ENCODE measurements at places on chromosomes 16 and 17. TPM values are rescaled to one million over a fixed set of nuclear protein-coding genes. Genes with fewer than 3 reads are reported as not detected.

- no peak for DNase-seq
These were observed 137.5 kb downstream of the XYLT1 start for GRCh38 chr16:17333229-17333628.

GRCh38 chr16:804193-805048 lies 3.9 kb upstream of the GNG13 start:
- no peak for DNase-seq

DNA sequence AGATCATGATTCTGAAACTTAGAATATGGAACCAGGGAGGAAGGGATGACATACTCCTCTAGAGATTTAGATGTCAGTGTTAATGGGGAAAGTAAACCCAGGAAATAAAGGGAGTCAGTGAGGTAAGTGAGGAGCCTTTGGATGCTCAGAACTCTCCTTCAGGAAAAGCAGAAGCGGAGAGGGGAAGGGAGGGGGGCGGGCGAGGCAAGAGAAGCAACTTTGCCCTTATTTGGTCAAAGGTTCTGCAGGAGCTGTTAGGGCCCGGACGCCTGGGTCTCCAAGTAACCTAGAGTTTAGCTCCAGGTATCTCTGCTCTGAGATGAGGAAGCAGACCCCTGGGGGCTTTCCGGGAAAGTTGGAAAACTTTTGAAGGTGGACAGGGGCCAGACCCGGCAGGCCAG lies 1.3 kb downstream of the PFN1 start:
- no peak for DNase-seq

DNA sequence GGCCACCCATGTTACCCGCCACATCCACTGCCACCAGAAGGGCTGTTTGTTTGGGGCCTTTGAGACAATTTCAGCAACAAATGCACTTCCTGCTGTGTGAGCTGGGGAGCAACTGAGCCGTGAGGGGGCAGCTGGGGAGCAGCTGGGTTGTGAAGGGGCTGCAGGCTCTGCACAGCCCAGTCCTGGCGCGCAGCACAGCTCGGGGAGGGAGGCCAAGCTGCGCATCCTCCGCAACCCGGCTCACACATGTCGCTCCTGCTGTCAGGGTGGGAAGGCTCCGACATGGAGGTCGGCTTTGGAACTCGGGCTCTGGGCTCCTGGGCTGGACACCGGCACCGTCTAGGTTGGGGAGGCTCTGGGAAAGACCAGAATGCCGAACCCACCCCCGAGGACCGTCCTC lies 53.6 kb downstream of the CBFA2T3 start:
- no peak for DNase-seq

DNA sequence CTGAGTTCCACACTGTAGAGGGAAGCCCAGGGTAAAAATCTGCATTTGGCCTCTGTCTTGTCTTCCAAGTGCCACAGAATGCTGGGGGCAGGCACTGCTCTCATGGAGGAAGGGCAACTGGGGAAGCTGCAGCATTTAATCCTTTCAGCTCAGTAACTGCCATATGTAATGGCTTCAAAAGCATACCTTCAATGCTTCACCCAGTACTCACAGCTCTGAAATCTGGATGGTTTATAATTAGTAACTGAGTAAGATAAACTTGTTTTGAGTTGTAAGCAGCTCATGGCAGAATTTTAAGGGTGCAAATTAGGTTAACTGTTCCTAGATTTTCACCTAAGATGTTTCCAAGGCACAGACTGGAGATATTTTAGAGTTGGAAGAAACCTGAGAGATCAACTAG lies 24.5 kb downstream of the PMP22 start:
- DNase-seq, result no peak

DNA sequence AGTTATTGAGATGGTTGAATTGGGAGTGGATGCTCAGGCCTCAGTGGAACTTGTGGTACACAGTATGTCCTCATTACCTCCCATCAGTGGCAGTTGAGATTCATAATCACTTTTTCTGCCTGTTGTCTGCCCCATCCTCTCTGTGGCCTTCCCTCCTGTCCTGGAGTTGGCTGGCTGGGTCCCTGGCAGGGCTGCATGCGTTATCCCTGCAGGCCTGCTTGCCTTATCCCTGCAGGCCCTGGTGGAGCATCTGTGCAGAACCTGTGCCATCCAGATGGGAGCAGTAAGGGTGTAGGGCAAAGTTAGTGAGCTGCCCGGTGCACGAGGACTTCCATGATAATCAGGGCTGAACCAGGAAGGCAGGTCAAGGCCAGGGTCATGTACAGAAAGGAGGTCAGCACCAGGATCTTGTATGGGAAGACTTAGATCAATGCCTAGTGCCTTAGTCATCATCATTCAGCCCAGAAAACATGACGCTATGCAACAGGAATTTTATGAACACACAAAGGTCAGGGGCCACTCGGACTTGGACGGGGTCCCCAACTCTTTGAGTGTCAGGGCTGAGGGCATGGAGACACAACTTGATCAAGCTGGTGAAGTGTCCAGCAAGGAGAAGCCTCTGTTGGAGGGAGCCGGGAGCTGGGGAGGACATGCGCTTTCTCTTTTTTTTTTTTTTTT lies 47.2 kb downstream of the ABCC1 start:
- DNase-seq, result peak; percentile 15

DNA sequence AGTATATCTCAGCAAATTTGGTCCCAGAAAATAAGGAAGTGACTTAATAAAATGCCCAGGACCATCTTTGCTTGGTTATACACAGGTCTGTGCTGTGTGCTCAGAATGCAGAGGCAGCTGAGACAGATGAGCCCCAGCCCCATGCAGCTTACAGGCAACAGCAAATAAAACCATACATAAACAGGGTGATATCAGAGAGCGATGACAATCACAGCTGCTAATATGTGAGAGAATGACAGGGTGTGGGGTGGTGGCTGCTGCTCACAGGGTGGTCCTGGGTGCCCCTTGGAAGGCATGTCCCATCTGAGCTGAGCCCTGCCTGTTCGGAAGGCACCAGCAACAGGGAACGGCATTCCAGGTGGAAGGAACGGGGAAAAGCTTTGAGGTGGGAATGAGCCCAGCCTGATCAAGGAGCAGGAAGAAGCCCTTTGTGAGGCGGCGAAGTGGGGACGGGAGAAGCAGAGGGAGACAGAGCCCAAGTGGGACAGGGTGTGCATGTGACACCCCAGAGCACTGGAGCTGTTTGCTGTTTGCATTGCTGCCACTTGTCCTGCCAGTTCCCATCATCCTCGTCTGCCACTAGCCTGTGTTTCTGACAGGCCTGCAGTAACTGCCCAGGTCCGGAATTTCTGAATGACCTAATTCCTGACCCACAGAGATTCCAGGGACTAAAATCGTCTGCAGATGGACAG lies 150.5 kb downstream of the KATNIP start:
- DNase-seq, result no peak

- no peak for DNase-seq
These were observed 5.9 kb downstream of the RETREG3 start for GRCh38 chr17:42603318-42603717.

DNA sequence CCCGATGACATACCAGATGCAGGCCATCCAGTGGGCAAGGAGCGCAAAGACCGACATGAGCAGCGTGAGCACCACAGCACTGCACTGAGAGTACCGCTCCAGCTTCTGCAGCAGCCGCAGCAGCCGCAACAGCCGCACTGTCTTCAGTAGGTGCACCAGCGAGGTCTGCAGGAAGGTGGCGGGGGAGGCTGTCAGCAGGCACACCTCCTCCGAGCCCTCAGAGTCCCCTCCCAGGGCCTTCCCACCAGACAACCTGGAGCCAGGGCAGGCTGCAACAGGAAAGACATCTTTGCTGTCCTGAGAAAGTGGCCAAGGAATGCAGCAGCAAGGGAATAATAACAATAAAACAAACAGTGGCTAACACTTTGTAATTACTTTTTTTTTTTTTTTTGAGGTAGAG lies 9.1 kb downstream of the KCNH4 start:
- DNase-seq, result no peak

DNA sequence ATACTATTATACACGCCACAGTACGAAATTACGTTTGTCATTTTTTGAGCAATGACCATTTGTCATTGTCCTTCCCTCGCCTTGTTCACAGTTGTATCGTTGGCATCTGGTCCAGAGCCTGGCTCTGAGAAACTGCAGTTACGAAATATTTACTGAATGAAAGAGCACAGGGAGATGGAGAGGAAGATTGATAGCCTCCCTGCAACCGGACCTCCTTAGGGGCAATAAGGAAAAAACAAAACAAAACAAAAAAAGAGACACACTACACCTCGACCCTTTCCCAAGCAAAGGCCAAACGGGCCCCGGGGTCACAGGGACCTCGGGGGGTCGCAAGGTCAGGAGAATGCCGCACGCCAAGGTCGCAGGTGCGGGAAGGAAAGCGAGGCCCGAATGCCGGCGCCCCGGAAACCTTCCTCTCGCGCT lies 857 bp downstream of the GOT2 start:
- no peak for DNase-seq

DNA sequence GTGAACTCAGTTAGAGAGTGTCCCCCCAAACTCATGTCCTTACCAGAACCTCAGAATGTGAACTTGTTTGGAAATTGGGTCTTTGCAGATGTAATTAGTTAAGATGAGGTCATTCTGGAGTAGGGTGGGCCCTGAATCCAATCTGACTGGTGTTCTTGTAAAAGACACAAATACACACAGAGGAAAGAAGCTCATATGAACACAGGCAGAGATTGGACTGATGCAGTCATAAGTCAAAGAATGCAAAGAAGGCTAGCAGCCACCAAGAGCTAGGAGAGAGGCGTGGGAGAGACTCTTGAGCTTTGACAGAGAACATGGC lies 2.1 kb upstream of the NAGPA start:
- DNase-seq, result no peak

GRCh38 chr16:50861970-50862411 lies 120.1 kb downstream of the CYLD start:
- DNase-seq, result no peak

GRCh38 chr17:39045948-39046679 lies 78.9 kb upstream of the FBXO47 start:
- DNase-seq, result no peak

DNA sequence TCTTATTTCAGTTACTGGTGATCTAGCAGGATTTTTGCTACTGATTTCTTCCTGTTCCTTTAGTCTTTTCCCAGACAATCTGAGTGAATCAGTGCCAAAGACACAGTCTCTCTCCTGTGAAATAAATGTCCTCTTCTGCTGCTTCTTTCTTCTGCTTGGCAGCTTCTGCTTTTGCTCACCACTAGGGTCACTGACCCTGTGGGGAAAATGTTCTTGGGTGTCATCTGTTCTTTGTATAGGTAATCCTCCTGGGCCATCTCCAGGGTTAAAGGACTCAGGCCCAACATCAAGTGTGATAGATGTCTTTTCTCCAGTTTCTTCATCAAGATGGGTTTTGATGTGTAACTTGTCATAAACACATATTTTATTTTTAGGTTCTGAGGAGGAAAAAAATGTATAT lies 5.2 kb downstream of the PALB2 start:
- DNase-seq, result no peak

DNA sequence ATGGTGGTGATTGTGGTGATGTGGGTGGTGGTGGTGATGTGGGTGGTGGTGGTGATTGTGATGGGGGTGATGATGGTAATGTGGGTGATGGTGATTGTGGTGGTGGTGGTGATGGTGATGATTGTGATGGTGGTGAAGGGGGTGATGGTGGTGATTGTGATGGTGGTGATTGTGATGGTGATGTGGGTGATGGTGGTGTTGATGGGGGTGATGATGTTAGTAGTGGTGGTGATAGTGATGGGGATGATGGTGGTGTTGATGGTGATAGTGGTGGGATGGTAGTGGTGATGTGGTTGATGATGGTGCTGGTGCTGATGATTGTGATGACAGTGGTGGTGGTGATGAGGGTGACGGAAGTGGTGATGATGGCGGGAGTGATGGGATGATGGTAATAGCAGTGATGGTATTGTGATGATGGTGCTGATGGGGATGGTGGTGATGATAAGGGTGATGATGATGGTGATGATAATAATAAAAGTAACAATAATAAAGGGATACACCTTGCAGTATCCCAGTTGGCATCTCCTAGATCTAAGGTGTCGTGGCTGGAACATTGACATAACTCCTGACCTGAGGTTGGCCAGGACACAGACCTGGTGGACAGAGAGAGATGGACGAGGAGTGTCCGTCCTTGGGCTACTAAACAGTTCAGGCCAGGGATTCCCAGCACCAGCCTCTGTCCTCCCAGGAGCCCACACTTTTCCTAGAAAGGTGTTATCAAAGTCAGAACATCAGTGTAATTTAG lies 344.5 kb downstream of the SEC14L1 start:
- DNase-seq, result no peak

DNA sequence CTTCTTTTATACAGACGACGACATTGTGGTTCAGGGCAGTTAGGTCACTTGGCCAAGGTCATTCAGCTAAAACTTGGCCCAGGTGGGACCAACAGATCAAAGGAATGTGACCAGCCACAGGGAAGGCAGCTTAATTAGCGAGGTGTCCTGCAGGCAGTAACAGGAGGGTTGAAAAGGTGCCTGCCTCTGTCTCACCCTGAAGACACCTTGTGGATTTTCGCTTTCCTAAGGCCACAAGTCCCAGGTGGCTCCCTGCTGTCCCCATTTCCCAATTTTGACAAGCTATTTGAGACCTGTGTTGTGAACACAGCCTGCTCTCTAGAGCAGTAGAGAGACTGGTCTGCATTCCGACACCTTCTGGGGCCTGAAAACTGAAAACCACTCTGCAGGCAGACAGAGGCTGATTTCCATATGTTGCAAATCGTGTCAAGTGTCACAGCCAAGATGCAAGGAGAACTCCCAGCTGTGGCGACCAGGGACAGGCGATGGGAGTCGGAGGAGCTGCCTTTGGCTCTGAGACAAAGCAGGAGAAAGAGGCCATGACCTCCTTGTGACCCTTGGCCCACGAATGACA lies 593.1 kb upstream of the CDH5 start:
- DNase-seq, result peak; percentile 44

DNA sequence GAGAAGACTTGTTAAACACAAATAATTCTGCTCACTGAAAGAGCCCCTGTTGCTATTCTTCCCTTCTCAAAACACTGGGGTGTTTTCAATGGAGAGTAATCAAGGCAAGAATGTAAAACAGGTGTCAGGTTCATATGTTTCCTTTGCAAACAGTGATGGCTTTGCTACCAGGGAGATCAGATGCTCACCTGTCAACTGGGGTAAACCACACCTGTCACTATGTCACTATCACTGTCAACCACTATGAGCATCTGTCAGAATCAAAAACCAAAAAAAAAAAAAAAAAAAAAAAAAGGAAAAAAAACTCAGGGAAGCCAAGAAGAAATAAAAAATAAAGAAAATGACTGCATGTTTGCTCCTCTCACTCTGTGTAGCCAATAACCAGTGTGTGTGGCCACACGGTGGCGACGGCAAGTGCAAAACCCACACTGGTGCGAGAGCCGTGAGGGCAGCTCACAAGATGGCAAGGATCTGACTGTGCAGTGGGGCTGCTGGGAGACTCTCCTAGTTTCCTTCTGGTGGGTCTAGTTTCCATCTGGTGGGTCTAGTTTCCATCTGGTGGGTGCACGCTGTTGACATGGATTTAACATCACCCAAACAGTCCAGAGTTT lies 22.7 kb downstream of the USP22 start:
- DNase-seq, result peak; percentile 66

GRCh38 chr17:60473788-60474187 lies 51.5 kb downstream of the CHCT1 start:
- DNase-seq, result no peak

- no peak for DNase-seq
These were observed 21.0 kb downstream of the KSR1 start for GRCh38 chr17:27477050-27477888.

- DNase-seq, result no peak
These were observed 14.7 kb upstream of the PABPN1L start for GRCh38 chr16:88881007-88881615.

- DNase-seq, result no peak
These were observed 32.7 kb downstream of the CDK5R1 start for GRCh38 chr17:32519228-32520103.

The IQCK gene
- 1.7 TPM for total RNA-seq

The TMC8 gene
- not detected for total RNA-seq

The FBXW10 gene
- 0.11 TPM for total RNA-seq

The SLC52A1 gene
- total RNA-seq, result not detected

The CACNA1G gene
- 1.4 TPM for total RNA-seq

The OTOP3 gene
- total RNA-seq, result not detected

The CCDC40 gene
- 3.7 TPM for total RNA-seq
